Hematopoietic multipotent progenitor cell treated with erythropoietin and hydrocortisone succinate and interleukin-3 and kit ligand, for 8 days (in vitro differentiated cells): ENCODE measurements at places on chromosomes 2 and 18.

DNA sequence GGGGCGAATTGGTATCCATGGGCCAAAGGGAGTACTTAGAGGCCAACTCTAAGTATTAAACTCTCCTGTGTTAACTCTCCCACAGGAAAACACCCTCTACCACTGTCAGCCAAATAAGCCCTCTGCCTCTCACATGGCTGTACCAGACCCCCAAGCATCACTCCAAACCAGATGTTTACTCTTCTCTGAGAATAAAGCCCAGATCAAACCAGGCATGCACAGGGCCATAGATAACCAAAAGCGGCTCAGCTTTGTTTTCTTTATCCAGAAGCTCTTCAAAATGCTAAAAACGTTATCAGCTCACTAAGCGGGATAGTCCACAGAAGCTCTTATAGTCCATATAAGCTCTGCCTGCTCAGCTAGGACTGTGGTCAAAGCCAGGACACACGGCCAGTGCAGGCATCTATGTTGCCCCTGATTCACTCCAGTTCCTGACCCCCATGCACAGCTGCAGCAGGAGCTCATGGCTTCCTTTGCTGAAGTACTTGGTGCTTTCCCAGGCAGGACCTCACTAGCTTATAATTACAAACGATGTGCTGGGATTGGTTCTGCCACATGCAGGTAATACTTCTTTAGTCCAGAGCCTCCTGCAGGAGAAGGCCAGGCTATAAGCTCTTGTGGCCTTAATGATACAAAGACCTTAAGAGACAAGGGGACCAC lies 21.0 kb upstream of the SEMA4C start:
- no peak for DNase-seq

- peak; percentile 79 for DNase-seq
These were observed 1.4 kb downstream of the VRK2 start for GRCh38 chr2:58047961-58048360.

GRCh38 chr2:106970471-106971261 lies 84.7 kb upstream of the ST6GAL2 start:
- no peak for DNase-seq

DNA sequence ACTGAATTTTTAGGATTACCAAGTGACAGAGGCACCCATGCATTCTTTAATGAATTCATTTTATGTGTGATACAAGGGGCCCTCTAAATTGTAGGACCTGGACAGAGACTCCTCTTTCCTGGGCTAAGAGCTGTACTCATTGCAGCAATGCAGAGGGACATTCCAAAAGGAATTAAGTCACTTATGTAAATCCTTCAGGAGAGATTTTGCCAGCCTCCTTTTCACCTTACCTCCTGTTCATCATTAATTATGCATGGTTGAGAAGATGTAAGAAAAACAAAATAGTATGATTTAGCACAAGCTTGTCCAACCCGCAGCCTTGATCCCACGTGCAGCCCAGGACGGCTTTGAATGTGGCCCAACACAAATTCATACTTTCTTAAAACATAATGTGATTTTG lies 84.5 kb upstream of the TANK start:
- DNase-seq, result no peak

GRCh38 chr2:206990360-206990759 lies 51.0 kb downstream of the CPO start:
- DNase-seq, result no peak

- no peak for DNase-seq
These were observed 45.8 kb downstream of the E2F6 start for GRCh38 chr2:11420190-11420589.

- peak; percentile 23 for DNase-seq
These were observed 29.7 kb downstream of the CCDC141 start for GRCh38 chr2:179020156-179020750.

- no peak for DNase-seq
These were observed 122.1 kb upstream of the STPG4 start for GRCh38 chr2:47277187-47277586.

- no peak for DNase-seq
These were observed 234.1 kb downstream of the ALPK2 start for GRCh38 chr18:58394602-58395425.

GRCh38 chr2:46098621-46099062 lies 198.6 kb upstream of the EPAS1 start:
- DNase-seq, result no peak

DNA sequence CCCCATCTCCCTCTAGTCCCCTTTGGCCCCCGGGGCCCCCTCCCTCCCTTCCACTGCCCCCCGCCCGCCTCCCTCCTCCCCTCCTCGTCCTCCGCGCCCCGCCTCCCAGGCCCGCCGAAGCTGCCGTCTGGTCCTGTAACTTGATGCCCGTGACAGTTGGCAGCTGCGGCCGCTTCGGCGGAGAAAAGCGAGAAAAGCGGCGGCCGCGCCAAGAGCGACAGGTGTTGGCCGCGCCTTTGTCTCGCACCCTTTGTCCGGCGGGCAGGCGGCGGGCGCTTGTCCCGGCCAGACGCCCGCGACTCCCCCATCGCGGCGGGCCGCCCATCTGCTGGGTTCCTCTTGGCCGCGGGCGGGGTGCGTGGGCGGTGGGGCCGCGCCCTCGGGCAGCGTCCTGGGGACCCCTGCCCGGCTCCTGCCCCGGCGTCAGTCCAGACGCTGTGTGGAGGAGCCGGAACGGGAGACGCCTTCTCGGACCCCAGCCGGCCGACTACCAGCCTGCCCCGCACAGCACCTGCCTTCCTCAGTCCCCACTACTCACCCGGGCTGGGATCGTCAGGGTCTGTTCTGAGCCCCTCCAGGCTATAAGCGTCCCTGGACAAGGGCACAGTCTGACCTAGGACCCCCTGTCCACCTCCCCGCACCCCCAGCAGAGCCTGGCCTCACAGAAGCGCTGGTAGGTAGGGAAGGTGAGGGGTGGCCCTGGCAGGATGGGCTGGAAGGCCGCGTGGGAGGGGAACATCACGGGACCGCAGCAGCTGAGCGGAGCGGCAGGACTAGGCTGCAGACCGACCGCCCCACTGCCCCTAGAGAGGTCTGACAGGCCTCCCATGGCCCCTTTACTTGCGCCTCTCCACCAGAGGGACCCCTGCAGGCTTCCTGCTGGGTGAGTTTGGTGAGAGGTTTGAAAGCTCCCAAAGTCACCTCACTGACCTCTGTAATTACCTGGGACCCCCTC lies 1.2 kb upstream of the HES6 start:
- DNase-seq, result peak; percentile 45

GRCh38 chr2:98560256-98560771 lies 48.0 kb downstream of the COA5 start:
- DNase-seq, result peak; percentile 92

DNA sequence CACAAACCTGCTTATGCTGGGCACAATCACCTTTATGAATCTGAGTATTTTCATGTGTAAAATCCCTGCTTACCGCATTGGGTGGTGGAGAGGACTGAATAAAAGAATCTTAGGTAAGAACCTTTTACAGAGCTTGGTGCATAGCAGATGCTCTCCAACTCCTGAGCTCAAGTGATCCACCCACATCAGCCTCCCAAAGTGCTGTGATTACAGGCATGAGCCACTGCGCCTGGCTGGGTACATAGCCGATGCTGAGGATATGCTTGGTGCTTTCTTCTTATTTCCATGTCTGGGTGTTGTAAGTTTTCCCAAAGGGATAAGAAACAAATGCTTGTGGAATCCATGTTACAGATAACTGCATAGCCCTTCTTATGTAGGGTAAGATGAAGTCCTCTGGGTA lies 244.3 kb upstream of the PXDN start:
- no peak for DNase-seq

DNA sequence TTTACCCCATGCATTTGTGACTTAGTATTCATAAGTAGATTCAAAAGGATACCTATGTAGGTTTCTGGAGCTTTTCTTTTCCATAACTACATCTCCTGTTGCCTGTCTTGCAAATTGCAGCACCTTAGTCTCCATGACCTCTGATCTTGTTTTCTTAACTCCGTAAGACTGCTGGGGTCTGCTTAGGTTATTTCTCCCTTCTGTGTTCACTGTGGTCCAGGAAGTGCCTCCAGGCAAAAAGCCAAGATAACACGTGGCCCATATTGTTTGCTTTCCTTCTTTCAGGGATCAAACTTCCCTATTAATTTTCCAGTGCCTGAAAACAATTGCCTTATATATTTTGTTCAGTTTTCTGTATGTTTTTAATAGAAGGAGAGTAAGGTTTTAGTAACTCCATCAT lies 86.4 kb downstream of the GCA start:
- DNase-seq, result no peak
